Suppressor macrophage treated with lipopolysaccharide for 4 hours (primary cell): ENCODE measurements at places on chromosomes 12 and 14.

DNA sequence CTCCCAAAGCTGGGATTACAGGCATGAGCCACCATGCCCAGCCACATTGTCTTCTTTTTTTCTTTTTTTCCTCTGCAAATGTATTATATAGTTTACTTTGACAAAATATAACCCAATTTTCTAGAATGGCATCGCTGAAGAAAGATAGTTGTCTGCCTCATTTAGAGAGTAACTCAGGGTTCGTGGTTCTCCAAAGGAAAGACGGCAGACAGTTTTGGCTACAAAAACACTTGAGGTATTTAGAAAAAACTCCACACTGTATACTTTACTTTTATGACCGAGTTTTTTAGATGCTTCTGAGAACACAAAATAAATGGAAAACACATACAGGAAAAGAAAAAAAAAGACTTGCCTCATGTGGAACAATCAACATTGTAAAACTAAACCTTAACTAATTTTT lies 369.1 kb upstream of the ATP2B1 start:
- no peak for DNase-seq

DNA sequence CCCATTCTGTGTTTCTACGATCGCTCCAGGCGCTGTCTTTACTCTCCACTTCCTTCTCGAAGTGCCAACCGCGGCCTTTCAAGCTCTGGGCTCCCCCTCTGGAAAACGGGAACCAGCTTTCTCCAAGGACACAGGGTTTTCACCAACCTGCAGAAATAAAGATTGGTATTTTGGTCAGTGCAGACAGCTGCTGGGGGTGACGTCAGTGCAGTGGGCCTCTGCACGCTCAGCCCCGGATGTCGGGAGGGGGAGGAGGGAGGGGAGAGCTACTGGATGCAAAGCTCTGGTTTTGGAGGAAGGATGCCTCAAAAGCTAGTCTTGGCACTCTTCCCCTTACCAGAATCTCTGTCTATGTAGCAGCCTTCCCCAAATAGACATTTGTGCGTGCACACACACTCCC lies 19.9 kb downstream of the HRK start:
- peak; percentile 71 for DNase-seq

- no peak for DNase-seq
Observed at GRCh38 chr12:16348435-16349130, 1.1 kb downstream of the MGST1 start.

GRCh38 chr14:90398841-90399540 lies 2.2 kb downstream of the CALM1 start:
- DNase-seq, result no peak

DNA sequence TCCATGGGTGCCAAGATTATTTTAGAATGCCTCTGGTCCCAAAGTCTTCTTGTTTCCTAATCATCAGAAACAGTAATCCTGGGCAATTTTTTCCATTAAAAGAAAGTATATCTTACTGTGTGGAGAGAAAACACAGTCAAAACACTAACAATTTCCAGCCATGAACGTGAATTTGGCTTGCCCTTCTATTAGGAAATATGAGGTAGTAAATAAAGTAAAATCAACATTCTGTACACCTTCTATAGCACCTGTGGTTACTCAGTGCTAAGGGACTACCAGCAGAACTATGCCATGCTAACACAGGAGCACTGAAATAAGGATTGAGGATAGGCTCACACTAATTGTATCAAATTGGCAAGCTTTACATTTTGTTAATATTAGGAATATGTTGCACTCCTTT lies 60.1 kb downstream of the NTN4 start:
- no peak for DNase-seq

DNA sequence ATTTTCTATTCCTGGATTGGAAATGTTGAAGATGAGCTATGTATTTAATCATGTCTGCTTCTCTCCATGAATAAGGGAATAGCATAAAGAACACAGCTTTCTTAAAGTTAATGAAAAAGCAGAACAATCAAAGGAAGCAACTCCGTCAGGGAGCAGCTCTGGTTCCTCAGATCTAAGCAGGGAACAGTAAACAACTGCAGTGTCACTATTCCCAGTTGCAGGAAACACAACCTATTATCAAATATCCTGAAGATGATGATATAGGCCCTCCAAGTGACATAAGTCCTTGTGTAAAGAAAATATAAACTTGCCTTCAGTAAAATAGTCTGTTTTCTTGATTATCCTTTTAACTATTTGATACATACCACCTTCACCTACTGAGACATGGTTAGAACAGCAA lies 228.1 kb downstream of the KCNC2 start:
- no peak for DNase-seq

DNA sequence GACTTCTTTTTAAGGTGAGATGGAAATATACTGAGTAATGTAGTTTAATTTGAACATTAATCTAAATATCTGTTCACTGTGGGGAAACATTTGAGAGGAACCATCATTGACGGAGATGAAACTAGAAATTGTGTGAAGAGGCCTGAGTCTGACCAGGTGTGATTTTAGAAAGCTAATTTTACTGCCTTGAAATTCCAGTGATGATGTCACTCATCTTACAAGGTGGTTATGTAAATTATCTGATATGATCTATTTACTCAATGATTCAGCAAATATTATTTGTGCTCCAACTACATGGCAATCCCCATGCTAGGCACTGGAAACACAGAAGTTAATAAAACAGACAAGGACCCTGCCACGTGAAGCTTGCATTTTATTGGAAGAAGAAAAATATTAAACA lies 435.7 kb upstream of the DCN start:
- no peak for DNase-seq

DNA sequence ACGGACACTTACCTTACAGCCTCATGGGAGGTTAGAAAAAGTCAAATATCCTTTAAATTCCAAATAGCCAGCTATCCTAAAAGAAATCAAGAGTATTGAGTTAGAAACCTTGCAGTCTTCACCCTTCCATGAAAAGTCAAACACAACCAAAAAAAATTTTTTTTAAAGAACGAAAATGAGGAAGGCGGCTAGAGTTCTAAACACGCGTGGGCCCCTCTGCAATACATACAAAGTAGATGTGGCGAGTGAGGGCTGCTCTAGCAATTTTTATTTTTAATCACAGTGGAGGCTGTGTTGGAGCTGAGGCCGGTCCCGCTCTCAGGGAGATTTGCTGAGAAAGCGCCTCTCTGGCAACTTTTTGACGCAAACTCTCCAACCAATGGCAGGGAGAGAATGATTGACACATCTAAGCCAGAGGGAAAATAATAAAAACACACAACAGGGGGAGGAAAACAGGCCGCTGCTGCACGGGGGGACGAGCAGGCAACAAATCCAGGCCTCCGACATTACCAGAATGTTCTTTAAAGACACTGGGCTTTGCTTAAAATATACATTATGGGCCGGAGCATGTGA lies at the start of gene OTX2:
Gene OTX2, minus strand, starts transcription at position 333 of the 573 bp plus-strand sequence. CDS start 5,023 bp downstream, outside the sequence.
- no peak for DNase-seq

DNA sequence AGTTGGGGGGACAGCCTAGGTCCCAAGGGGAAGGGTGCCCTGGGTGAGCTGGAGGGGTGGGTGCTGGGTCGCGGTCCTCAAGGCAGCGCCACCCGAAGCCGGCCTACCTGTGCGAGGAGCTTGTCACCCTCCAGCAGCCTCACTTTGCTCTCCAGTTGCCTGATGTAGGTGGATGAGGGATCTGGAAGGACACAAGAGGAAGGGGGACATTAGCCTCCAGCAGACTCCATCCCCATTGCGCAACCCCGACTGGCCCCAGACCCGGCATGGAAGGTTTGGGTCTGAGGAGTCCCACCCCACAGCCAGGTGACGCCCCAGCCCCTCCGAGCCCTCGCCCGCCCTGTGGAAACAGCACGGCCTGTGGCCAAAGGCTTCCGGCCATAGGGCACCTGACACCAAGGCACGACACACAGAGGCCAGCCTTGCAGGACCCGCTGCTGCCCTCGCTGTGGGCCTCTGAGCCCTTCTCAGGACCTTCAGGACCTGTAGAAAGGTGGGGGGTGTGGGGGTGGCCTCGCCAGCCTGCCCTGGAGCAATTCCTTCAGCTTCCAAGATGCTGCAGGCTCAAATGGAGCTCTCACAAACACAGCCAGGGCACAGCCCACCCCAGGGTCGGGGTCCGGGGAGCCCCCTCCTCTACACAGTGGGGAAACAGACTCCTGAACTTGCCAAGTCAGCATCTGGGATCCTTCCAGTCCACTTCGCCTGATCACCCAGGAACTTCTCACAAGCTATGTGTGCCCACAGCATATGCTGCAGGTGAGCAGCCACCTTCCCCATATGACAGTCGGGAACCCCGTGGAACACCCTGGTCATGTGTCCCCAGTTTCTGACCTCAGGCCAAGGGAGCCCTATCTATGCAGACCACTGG lies 54.9 kb downstream of the CCNK start:
- DNase-seq, result no peak

DNA sequence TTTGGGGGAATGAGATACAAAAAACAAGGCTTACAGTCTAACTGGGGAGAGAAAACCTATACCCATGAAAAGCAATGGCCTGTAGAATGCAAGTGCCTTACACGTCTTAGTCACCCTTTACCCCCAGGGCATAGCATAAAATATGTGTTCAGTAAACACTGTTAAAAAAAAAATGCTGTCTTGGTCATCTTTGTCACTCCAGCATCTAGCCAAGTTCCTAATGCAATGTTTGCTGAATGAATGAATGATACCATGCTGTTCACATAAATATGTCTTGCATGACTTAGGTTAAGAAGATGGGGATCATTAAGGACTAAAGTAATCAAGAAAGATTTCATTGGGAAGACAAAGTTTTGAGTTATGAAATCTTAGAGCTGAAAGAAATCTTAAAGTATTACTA lies 38.5 kb downstream of the PPP2R5E start:
- no peak for DNase-seq
